ENCODE measurements at places on chromosomes 5 and 9. TPM values are rescaled to one million over a fixed set of nuclear protein-coding genes. Genes with fewer than 3 reads are reported as not detected.

The C9orf153 gene
- not detected for total RNA-seq

The PDZD2 gene
- not detected for total RNA-seq

The PCDHGC3 gene
- total RNA-seq, result not detected

The GNAQ gene
- 28.8 TPM for total RNA-seq

The GAS1 gene
- 0.20 TPM for total RNA-seq

DNA sequence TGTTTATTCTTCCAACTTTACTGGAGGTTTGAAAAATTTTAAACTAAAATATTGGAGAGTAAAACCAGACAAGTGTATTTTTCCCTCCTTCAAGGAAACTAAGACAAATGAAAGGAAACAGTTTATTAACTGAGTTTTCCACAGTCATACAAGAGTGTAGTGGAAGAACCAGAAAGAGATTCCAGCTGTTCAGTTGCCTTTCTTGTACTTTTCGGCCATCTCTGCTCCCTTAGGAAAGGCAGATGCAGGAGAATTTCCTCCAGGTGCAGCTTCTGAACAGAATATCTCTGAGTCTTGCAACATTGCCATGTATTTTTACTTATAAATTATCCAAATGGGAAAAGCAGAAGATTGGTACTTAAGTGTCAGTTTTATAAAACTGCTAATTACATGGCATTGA, 217.1 kb downstream of the MAST4 start:
- no peaks in the 10 kb centered on the region for H3K36me3 ChIP-seq
- peaks cover 14% of the 10 kb centered on the region for H3K4me1 ChIP-seq
- no peak overlapping the region for H3K27ac ChIP-seq
- no peak for DNase-seq
- peaks cover 13% of the 10 kb centered on the region for H3K27me3 ChIP-seq
- no peak overlapping the region for H3K4me3 ChIP-seq

DNA sequence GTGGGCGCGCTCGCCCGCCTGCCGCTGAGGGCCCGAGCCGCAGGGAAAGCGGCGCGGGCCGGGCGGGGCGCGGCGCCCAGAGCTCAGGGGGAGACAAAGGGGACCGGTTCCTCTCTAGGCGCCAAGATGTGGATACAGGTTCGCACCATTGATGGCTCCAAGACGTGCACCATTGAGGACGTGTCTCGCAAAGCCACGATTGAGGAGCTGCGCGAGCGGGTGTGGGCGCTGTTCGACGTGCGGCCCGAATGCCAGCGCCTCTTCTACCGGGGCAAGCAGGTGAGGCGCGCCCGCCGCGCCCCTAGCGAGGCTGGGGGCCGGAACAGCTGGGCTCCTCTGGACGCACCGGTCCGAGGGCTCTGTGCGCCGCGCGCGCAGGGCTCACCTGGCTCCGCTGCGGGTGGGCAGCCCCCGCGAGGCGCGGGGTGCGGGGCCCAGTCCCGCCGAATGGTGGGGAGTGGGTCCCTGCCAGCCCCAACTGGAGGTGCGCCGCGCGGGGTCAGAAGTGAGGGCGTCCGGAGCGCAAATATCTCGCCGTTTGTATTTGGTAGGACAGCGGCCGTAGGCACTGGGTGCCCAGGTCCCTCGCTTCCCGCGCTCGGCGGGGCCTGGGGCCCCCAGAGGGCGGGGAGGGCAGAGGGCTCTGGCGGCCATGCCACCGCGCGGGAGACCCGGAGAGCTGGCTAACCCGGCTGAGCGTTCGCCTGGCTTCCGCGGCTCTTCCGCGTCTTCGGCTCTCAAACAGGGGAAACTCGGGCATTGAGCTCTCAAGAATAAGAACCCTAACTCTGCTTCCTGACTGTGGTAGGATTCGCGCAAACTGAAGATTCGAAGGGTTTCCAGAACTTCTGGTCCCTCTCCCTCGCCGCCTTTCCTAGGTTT, 607 bp downstream of the UHRF2 start:
- peaks cover 44% of the 10 kb centered on the region for H3K4me1 ChIP-seq
- H3K27me3 ChIP-seq, result peaks cover 2% of the 10 kb centered on the region
- peak; percentile 39 for DNase-seq

DNA sequence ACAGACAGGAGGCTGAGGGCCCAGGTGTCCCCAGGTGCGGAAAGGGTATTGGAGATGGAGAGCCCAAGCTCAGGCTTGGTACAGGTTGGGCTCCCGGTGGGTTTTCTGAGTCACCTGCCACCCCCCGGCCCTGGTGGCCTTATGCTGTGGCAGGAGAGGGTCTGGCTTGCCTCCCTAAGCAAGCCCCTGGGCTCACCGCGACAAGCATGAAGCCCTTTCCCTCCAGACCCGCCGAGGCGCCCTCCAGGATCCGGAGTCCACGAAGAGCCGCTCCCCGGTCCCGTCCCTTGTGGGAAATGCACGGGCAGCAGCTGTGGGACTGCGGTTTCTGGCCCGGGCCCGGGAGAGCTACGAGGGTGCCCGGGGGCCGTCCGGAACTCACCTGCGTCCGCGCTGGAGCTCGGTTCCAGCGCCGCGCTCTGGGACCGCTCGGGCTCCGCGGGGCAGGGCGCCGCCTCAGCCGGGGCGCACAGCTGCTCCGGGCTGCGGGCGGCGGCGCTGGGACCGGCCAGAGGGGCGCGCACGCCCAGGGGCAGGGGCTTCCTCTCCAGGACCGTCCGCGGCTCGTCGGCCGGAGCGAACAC, 757 bp downstream of the SAPCD2 start:
- H3K4me1 ChIP-seq, result peaks cover 37% of the 10 kb centered on the region
- H3K27ac ChIP-seq, result no peak overlapping the region
- no peak for DNase-seq
- H3K4me3 ChIP-seq, result peak overlapping the region; percentile 67
- peaks cover 6% of the 10 kb centered on the region for H3K36me3 ChIP-seq
- no peaks in the 10 kb centered on the region for H3K27me3 ChIP-seq

DNA sequence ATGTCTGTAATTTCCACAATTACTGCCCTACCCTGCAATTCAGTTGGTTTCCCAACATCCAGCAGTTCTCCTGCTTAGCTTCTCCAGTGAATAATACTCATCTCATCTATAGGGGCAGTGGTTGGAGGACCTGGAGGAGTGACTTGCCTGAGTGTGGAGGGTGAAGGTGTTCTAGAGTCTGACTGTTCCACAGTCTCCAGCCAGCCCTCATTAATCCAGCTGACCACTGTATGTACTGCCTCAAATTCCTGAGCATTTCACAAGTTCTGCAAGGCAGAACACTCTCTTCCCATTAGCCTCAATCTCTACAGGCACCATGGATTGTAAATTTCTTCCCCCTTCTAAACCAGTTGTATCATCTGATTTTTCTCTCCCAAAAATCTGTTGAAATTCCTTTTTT, 147.4 kb upstream of the NFIL3 start:
- H3K27ac ChIP-seq, result no peak overlapping the region
- no peaks in the 10 kb centered on the region for H3K4me1 ChIP-seq
- DNase-seq, result no peak
- H3K4me3 ChIP-seq, result no peak overlapping the region
- peaks cover 20% of the 10 kb centered on the region for H3K27me3 ChIP-seq

All from activated CD4-positive, alpha-beta memory T cell treated with anti-CD3 and anti-CD28 coated beads, Interleukin-2, amount 10 ng/mL, durations not matched to agents 7 days and 5 days (primary cell).